Ovary (tissue), 10 donors: ENCODE measurements at places on chromosomes 16 and 17. TPM values are rescaled to one million over a fixed set of nuclear protein-coding genes. Genes with fewer than 3 reads are reported as not detected.

The GPRC5C gene
- 63.9 TPM for total RNA-seq

The CCL5 gene
- 2.6 TPM for total RNA-seq

GRCh38 chr17:7079581-7080455 is at the start of gene CLEC10A:
TSS of gene CLEC10A (minus strand) at chr17:7080251. CDS start at chr17:7078812, 1,439 bp downstream.
- no peak within 1 kb of the TSS for H3K4me3 ChIP-seq
- no peaks in the 10 kb centered on the region for H3K4me1 ChIP-seq
- H3K27ac ChIP-seq, result no peak within 1 kb of the TSS
- no peak for DNase-seq
- H3K36me3 ChIP-seq, result no peaks in the 10 kb centered on the region
- no peaks in the 10 kb centered on the region for H3K27me3 ChIP-seq

DNA sequence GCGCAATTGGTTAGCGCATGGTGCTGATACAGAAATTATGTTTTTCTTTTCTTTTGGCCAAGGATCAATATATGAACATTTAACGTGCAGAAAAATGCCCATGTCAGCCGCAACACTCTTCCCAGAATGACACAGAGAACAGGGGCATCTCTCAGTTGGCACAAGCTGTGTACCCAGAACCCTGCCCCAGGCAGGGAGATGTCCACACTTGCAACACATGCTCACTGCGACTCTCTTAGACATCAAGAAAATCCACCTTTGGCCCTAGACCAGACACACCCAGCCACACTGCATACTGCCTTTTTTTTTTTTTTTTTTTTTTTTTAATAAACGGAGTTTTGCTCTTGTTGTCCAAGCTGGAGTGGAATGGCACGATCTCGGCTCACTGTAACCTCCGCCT is 17.0 kb downstream of the PITPNA start:
- DNase-seq, result no peak
- no peak overlapping the region for H3K27ac ChIP-seq
- no peaks in the 10 kb centered on the region for H3K36me3 ChIP-seq
- H3K27me3 ChIP-seq, result no peaks in the 10 kb centered on the region
- H3K4me1 ChIP-seq, result no peaks in the 10 kb centered on the region

DNA sequence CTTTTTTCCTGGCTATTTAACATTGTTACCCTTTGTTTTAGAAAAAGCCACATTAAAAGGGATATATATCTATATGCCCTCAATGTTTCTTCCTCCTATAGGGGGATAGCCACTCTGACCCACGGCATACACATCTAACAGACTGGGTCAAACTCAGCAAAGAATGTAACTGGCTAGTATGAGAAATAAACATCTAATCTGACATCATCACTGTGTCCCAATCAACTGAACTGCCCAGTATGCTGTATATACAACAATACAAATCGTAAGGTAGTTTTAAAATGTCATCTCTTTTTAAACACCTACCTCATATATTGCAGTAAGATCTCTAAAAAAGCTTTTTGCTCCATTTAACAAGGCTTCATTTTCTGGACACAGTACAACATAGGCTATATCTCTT is 39.9 kb upstream of the INTS2 start:
- no peaks in the 10 kb centered on the region for H3K4me1 ChIP-seq
- no peaks in the 10 kb centered on the region for H3K27me3 ChIP-seq
- H3K27ac ChIP-seq, result no peak overlapping the region
- no peaks in the 10 kb centered on the region for H3K36me3 ChIP-seq
- no peak overlapping the region for H3K4me3 ChIP-seq

GRCh38 chr17:65169691-65170090 is 32.5 kb downstream of the RGS9 start:
- DNase-seq, result no peak
- no peaks in the 10 kb centered on the region for H3K4me1 ChIP-seq
- H3K4me3 ChIP-seq, result no peak overlapping the region
- H3K27me3 ChIP-seq, result no peaks in the 10 kb centered on the region

DNA sequence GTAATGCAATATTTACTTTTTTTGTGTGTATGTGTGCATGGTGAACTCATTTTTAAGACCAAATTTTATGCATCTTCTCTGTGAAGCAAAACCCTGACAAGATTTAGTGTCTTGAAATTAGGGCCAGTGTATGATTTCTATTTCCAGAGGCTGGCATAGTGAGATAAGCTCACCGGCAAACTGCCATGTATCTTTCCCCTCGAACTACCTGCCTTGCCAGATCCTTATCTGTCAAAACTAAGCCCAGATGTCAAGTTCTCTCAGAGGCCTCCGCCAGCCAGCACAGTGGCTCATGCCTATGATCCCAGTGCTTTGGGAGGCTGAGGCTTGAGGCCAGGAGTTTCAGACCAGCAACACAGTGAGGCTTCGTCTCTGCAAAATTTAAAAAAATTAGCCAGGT is 10.0 kb downstream of the USP32 start:
- no peaks in the 10 kb centered on the region for H3K27me3 ChIP-seq
- no peaks in the 10 kb centered on the region for H3K36me3 ChIP-seq
- H3K4me3 ChIP-seq, result no peak overlapping the region

GRCh38 chr17:11880714-11881113 is 116.6 kb downstream of the ZNF18 start:
- no peak for DNase-seq
- no peaks in the 10 kb centered on the region for H3K27me3 ChIP-seq
- no peaks in the 10 kb centered on the region for H3K36me3 ChIP-seq
- no peaks in the 10 kb centered on the region for H3K4me1 ChIP-seq
